ENCODE measurements at places on chromosomes 3 and 15.

- peak; percentile 11 for DNase-seq
Measured at GRCh38 chr3:143326983-143327778, 207.6 kb downstream of the CHST2 start.

DNA sequence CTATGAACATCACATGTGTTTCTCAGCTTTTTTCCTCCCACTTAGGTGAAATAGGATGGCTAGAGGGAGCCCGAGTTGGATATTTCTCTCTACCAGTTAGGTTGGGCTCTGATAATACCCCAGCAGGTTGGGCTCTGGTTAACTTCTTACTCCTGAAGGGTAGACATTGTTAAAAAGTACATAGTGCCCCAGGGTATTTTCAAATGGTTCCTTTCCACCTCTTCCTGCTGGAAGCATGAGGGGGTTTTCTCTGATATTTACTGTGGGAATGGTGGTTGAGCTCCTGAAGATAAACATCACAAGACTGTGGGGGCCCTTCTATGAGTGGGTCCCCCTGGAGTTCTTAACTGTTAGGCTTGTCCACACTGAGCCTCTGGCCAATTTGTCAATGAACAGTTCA is 36.1 kb upstream of the SPESP1 start:
- no peak for DNase-seq

- no peak for DNase-seq
Measured at GRCh38 chr3:81765400-81765799, 4.0 kb upstream of the GBE1 start.

DNA sequence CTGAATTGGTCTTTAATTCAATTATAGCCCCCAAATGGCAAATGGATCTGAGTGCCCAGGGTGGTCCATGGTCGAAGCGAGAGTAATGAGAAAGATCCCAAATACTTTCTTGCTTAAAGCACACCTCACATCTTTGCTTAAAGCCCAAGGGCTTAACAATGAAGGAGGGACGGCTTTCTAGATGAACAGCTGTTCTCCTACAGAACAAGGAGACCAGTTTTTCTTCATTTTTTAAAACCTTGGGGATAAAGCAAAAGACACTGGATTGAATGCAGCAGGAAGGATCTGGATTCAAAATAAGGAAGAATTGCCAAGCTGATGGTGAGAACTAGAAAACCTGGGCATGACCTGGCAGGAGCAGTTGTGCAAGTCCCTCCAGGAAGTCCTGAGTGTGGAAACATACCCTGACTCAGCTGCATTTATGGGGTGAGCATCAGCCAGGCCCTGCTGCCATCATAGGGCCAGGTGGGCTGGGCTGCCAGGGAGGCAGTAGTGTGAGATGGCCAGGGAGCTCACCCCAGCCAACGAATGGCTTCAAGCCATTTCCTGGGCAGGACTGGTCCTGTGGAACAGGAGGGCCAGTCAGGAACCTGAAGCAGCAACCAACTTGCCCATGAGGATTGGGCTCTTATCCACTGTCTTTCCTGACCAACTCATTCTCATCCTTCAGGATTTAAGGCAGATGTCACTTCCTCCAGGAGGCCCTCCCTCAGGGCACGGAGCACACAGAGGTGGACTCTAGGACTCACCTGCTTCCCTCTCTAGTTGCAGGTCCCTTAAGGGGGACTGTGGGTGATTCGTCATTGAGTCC is 18.4 kb upstream of the RHCG start:
- peak; percentile 49 for DNase-seq

GRCh38 chr15:70963199-70963598 is 70.6 kb downstream of the LRRC49 start:
- no peak for DNase-seq

- no peak for DNase-seq
Measured at GRCh38 chr3:139953131-139953910, 18.3 kb downstream of the CLSTN2 start.

DNA sequence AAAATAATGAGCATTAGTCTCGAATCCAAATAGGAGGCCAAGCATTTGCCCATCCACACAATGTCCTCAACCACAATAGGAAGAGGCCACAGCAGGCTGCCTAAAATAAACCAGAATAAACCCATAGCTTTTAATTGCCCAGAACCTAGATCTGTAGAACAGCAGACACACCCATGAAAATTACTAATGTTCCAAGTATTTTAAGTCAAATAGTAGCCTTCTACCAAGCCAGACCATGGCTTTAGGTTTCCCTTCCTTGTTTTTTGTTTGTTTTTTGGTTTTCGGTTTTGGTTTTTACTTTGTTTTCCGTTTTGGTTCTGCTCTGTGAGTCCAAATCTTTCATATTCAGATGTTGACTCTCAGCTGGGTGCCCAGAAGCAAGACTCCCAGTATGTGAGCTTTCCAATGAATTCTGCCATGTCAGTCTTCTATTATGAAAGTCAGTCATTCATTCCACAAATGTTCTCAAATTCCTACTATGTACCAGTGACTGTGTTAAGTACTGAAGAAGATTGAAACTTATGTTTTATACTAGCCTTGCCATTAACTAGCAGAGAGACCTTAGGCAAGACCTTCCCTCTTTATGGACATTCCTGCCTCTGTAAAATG is 57.8 kb upstream of the BOC start:
- DNase-seq = no peak

DNA sequence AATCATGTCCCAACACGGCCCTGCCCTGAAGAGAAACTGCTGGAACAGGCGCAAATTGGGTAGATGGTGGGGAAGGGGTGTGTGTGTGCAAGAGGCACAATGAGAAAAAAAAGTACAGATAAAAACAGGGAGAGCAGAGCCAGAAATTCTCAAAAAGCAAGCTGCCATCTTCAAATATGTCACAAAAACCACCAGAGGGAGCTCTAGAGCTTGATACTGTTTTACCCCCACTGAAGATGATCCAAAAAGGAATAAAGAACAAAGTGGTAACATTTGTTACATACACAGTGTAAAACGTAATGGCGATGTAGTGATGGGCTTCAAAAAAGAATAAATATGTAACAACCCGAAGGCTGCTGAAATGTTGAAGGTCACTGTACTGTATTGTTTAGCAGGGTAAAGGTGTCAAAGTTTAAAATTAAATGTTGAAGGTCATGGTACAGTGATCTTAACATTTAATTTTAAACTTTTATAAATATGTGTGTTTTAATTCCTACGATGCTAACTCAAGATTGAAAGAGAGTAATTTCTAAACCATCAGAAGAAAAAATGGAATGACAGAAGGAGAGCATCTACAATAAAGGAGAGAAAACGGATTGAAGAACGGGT is 6.0 kb downstream of the SNRPA1 start:
- DNase-seq = peak; percentile 76

DNA sequence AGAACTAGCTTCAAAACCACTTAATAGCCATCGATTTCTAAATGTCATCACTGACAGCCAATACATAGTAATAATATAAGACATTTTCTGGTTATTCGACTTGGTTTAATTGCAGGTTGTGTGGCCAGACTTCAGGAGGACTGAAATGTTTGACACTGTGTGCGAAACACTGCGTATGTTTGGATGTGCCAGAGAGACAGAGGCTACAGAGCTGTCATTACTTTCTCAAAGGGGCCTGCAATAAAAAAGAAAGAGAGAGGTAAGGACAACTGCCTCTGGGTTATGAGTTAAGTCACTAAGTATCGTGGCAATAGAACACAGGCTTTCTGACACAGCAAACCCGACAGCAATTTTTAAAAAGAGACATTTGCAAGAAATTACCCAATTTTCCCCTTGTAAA is 882 bp downstream of the LMOD3 start:
- no peak for DNase-seq

- no peak for DNase-seq
Measured at GRCh38 chr3:38618343-38618742, 31.1 kb downstream of the SCN5A start.

DNA sequence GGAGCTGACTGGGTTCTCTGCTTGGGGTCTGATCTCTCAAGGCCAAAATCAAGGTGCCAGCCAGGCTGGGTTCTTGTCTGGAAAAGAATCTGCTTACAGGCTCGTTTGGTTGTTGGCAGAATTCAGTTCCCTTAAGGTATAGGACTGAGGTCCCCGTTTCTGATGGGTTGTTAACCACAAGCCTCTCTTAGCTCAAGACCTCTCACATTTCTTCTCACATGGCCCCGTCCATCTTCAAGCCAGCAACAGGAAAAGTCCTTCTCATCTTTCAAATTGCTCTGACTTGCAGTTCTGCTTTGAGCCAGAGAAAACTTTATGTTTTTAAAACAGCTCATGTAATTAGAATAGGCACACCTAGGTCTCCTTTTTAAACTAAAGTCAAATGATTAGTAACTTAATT is 20.4 kb downstream of the UACA start:
- DNase-seq = no peak

DNA sequence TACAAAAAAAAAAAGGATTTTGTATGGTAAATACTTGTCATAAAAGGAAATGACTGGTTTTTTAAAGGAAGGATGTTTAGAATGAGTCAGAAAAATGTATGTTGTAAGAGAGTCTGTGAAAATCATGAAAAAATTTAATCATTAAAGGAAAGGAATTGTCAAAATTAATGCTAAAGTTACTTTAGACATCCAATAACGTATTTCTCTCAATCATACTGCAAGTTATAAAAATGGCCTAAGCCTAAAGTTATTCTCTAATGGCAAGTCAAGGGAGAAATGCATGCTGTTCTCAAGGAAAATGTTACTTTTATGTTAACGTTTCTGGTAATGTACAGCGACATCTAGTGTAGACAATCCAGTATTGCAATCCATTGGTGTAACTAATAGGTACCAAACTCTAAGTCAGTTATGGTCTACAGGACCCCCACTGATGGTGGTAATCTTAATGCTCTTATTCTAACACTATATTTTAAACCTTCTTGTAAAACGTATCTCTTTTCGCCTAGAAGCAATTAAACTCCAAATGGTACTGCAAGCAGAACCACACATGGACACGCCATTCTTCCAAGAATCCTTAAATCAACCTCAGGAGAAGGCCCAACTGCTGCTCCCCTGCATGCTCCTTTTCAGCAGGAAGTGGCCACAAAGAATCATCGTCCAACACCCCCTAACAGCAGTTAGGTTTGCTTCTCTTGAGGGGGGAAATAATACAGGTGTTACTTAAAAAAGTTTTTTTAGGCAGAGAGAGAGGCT is 35.2 kb downstream of the NCEH1 start:
- peak; percentile 64 for DNase-seq

DNA sequence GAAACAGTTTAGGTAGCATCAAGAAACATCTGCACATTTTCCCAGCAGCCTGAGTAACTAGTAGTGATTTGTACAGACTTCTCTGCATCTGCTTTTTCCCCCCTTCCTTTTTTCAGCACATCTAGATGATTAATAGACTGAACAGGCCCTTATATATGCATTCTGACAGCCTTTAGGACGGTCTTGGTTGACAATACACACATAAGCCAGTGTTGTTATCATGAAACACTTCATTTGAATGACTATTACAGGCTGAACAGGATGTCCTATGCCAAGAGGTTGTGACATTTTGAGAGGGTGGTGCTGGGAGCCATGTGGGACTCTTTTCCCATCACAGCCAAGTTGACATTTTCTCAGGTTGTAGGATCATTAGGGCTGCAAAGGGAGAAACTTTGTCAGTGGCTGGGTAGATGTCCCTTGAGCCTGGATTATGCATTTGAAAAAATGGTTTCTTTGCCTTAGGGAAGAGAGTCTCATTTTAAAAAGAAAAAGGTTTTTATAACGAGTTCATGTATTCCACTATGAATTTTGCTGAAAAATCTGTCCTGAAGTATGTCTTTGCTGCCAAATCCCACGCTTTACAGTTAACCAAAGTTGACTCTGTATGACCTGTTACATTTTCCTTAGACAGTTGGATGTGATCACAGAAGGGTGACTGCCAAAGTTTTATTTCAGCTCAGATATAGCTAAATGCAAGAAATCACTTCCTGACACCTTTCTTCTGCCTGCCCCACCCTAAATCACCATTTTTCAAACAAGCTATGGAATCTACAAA is 73.7 kb downstream of the FILIP1L start:
- DNase-seq = no peak

GRCh38 chr3:3705090-3705775 is 94.0 kb upstream of the LRRN1 start:
- DNase-seq = no peak

- DNase-seq = no peak
Measured at GRCh38 chr3:66998904-66999235, 763 bp downstream of the KBTBD8 start.

GRCh38 chr3:157830556-157831236 is 275.5 kb downstream of the SHOX2 start:
- no peak for DNase-seq
